ENCODE measurements at places on chromosomes 1 and 21.
A peak's percentile ranks its signal among the peaks of the same experiment; 100 is the strongest.

DNA sequence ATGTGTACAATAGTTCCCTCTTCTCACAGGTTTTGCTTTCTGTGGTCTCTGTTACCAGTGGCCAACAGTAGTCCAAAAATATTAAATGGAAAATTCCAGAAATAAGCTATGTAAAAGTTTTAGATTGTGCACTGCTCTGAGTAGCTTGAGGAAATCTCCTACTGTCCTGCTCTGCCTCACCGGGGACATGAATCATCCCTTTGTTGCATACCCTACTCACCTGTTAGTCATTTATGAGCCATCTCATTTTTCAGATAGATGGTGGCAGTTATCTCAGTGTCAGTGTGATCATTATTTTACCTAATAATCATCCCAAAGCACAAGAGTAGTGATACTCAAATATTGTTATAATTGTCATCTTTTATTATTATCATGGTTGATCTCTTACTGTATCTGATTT lies 688.1 kb downstream of the PLA2G4A start:
- no peak for DNase-seq

- DNase-seq: no peak
Measured at GRCh38 chr21:15543473-15543872, 186.3 kb upstream of the USP25 start.

GRCh38 chr1:119827010-119827409 lies 15.8 kb upstream of the REG4 start:
- DNase-seq: no peak

DNA sequence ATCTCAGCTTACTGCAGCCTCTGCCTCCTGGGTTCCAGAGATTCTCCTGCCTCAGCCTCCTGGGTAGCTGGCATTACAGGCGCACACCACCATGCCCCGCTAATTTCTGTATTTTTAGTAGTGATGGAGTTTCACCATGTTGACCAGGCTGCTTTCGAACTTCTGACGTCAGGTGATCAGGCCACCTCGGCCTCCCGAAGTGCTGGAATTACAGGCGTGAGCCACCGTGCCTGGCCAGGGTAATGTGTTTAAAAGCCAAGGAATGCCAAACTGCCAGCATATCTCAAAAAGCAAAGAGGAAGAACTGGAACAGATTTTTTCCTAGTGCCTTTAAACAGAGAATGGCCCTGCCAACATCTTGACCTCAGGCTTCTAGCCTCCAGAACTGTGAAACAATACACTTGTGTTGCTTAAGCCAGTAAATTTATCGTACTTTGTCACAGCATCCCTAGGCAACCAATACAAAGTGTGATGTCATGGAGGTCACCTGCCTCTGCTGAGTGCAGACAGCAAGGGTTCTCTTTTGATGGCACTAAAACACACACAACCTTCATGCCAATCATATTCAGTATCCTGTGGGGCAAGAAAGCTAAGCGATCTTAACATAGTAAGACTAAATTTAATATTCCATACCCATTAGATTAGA lies 858.3 kb upstream of the TMPRSS15 start:
- DNase-seq: no peak

DNA sequence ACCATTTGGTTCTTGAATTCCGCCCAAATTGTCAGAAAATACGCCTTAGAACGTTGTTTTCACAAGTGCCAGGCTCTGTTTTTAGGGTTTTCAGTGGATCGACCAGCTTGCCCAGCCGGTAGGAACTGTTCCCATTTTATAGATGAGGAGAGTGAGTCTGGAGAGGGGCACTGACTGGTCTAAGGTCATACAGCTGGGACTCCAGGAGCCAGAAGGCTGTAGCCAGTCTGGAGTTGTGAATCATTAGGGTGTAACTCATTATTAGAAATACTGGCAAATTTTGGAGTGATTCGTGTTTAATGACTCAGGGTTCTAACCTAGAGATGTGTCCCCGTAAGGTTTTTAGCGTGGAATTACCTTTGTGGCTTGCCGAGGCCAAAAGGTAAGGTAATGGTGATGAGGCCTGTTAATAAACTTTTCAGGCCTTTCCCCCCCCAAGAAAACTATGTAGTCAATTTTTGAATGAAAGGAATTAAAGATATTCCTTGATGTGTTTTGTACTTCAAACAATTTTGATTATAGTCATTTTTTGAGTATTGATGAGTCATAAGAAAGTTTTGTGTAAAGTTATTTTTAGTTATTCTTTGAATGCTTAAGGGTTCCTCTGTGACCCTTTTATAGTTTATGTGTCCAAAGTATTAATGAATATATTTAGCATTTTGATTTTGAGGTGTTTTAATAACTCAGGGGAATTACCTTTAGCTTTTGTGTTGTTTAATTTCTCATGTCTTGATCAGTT lies 2.1 kb downstream of the DYRK1A start:
- no peak for DNase-seq

GRCh38 chr1:248782416-248783141 lies 27.0 kb upstream of the LYPD8 start:
- DNase-seq: no peak

GRCh38 chr1:200302192-200302920 lies 107.5 kb downstream of the ZNF281 start:
- DNase-seq: peak; percentile 10

DNA sequence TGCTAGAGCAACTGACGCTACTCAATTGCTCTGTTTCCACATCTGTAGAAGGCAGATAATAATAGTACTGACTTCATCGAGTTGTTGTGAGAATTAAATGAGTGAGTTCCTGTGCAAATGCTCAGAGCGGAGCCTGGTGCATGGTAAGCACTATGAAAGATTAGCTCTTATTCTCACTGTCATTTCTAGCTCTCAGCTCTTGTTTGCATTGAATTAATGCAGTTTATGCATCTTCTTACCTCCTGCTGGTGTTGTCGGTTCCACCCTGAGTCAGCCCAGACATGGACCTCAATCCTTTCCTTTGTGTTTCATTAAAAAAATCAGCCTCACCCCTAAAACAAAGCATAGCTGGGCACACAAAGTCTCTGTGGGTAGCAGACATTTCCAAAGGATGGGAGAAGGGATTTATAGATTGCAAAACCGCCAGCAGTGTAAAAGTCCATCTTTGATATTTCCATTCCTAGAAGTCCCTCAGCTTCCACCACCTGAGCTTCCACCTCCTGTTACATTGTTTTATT lies 254.4 kb upstream of the CSF3R start:
- DNase-seq: no peak

DNA sequence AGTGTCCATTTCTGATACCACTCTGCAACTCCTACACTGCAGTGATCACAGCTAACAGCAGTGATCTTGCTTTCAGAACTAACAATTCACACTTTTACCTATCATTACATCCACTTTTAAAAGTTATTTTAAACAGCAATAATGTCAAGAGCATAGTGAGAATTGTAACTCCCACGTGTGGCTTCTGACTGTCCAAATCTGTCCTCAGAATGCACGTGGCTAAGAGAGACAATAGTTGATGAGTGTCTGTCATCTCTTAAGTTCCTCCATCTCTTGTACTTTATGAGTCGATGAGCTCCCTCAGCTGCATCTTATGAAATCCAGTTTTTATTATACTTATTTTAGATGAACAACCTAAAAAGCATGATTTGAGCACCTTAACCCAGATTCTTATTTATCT lies 16.5 kb upstream of the CFHR5 start:
- no peak for DNase-seq

- no peak for DNase-seq
Measured at GRCh38 chr1:29516063-29516820, 279.9 kb downstream of the PTPRU start.

DNA sequence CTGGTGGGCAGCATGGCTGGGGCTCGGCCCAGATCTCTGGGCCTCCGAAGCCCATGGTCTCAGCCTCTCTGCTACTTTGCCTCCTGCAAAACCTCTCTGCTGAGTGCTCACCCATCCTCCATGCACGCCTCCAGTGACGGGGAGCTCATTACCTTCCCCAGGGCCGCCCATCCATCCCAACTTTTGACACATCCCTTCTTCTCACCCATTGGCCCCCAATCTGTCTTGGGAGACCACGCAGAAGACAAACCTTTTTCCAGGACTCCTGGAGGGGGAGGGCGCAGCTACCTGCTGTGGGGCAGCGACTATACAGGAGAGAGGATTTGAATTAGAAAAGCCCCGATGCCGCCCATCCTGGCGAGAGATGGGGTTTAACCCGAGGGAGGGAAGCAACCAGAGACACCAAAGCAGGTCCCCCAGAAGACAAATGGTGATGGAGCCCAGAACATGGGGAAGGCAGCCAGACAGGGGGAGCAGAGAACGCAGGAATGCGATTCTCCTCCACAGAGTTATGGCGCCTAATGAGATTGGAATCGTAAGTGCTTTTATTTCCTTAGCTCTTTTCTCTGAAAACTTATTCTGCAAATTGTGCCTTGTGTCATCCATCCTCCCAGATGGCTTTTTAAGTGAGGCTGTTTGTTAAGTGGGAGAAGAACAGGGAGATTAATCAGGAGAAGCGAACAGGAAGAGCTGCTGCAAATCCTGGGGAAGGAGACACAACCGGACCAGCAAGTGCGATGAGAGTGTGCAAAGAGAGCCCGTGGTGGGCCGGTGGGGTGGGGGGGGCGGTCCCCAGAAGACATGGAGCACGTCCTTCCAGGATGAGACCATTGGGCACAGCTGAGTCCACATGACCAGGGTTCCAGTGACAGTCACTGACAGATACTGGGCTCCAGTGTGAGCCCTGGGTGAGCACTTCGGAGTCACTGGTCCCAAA lies 623.5 kb downstream of the MATN1 start:
- no peak for DNase-seq

Data from NCI-H187 (cell line).